Stimulated activated naive CD8-positive, alpha-beta T cell treated with anti-CD3 and anti-CD28 coated beads, Interleukin-15, Interleukin-2, amounts not matched to agents 100 U/mL and 50 U/mL, for 24 hours (primary cell): ENCODE measurements at places on chromosomes 5 and 9.

- DNase-seq = no peak
Observed at GRCh38 chr5:113232221-113232620, 202.6 kb downstream of the TSSK1B start.

DNA sequence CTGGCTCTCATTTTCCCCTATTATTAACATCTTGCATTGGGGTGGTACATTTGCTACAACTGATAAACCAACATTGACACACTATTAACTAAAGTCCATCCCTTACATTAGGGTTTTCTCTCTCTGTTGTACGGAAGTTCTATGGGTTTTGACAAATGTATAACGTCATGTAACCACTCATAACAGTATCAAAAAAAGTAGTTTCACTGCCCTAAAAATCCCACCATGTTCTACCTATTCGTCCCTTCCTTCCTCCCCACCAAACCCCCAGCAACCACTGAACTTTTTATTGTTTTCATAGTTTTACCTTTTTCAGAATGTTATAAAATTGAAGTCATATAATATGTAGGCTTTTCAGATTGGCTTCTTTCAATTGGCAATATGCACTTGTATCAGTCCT lies 40.1 kb downstream of the MLLT3 start:
- DNase-seq = no peak

GRCh38 chr9:34276772-34277171 lies 52.3 kb downstream of the KIF24 start:
- no peak for DNase-seq

DNA sequence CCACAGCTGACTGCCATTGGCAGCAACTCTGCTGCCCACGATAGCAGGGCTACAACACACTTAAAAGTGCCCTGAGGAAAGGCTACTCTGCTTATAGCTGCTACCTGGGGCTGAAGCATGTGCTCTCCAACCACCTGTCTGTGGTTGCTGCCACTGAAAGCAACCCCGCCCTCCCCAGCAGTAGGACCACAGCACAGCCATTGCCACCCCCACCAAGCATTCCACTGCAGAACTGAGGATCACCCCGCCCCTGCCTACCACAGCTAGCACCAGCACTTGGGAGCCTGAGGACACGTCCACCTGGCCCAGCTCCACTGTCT lies 85.8 kb downstream of the LPAR1 start:
- no peak for DNase-seq

- DNase-seq = no peak
Observed at GRCh38 chr9:81035601-81036000, 653.7 kb downstream of the TLE1 start.

- no peak for DNase-seq
Observed at GRCh38 chr9:104279535-104280177, 185.5 kb downstream of the SMC2 start.

- DNase-seq = no peak
Observed at GRCh38 chr5:90658620-90659019, 100.0 kb downstream of the ADGRV1 start.

DNA sequence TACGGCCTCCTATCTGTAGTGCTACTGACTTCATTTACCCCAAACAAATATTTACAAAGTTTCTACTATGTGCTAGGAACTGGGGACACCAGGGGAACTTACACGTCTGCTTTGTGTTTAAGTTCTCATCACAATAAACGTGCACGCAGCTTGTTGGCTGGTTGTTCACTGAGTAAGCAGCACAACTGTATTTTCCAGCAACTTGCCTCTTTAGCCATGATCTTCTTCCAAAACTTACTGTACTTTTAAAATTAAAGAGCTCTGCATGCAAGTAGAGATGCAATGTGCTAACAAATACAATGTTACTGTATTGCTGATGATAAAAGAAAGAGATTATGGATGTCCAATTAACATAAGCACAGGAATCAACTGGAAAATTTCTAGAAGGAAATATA lies 62.8 kb downstream of the RAPGEF1 start:
- no peak for DNase-seq

DNA sequence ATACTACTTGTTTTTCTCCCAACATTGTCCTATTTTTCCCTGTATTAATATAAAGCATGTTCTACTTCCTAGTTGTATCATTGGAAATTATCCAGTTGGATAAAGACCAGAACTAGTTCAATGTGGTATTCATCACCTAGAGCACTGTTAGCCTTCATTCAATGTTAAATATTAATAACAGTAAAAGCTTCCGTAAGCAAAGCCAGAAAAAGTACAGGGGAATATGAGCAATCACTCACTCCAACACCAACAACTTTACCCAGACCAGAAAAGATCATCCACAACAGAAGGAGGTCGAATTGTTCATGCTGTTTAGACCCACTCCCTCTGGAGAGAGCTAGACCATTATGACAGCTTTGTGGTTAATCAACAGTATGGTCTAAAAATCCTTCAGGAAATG lies 728.4 kb downstream of the MAT2B start:
- no peak for DNase-seq

- no peak for DNase-seq
Observed at GRCh38 chr5:31755676-31756230, 116.8 kb downstream of the PDZD2 start.

GRCh38 chr5:18802336-18802735 lies 1168.1 kb downstream of the TAF11L14 start:
- DNase-seq = no peak

GRCh38 chr9:86907346-86907745 lies 40.0 kb downstream of the GAS1 start:
- DNase-seq = no peak

DNA sequence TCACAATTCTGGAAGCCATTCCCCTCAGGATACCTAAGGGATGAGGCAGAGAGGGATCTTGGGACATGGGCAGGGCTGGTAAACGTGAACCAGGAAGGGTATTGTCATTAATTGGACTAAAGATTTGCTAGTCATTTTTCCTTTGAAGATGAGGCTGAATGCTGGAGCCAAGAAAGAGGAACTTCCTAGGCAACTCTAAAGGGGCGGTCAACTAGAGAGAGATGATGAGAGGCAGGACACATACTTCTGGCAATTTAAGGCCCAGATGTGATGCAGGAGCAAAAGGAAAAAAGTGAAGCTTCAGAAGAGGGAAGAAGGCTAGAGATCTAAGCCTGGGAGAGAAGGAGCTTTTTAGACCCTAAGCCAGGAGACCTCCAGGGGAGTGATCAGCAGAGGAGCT lies 5.6 kb downstream of the GBA2 start:
- no peak for DNase-seq

- no peak for DNase-seq
Observed at GRCh38 chr5:129609710-129610109, 138.2 kb upstream of the MINAR2 start.

GRCh38 chr5:36948650-36949049 lies 72.1 kb downstream of the NIPBL start:
- no peak for DNase-seq

- no peak for DNase-seq
Observed at GRCh38 chr5:109310315-109310714, 99.5 kb downstream of the PJA2 start.

- no peak for DNase-seq
Observed at GRCh38 chr5:58440901-58441460, 18.9 kb downstream of the PLK2 start.

GRCh38 chr5:136518174-136518573 lies 152.8 kb upstream of the TRPC7 start:
- DNase-seq = no peak

- DNase-seq = no peak
Observed at GRCh38 chr5:39835371-39835770, 410.6 kb upstream of the DAB2 start.

- no peak for DNase-seq
Observed at GRCh38 chr9:113898596-113898995, 22.5 kb downstream of the ZNF618 start.

GRCh38 chr5:72167804-72168203 lies 60.5 kb downstream of the MAP1B start:
- no peak for DNase-seq

- no peak for DNase-seq
Observed at GRCh38 chr5:159257629-159258283, 5.3 kb upstream of the UBLCP1 start.

- DNase-seq = no peak
Observed at GRCh38 chr9:123536455-123536868, 180.5 kb downstream of the CRB2 start.

GRCh38 chr9:104247899-104248460 lies 153.9 kb downstream of the SMC2 start:
- no peak for DNase-seq

DNA sequence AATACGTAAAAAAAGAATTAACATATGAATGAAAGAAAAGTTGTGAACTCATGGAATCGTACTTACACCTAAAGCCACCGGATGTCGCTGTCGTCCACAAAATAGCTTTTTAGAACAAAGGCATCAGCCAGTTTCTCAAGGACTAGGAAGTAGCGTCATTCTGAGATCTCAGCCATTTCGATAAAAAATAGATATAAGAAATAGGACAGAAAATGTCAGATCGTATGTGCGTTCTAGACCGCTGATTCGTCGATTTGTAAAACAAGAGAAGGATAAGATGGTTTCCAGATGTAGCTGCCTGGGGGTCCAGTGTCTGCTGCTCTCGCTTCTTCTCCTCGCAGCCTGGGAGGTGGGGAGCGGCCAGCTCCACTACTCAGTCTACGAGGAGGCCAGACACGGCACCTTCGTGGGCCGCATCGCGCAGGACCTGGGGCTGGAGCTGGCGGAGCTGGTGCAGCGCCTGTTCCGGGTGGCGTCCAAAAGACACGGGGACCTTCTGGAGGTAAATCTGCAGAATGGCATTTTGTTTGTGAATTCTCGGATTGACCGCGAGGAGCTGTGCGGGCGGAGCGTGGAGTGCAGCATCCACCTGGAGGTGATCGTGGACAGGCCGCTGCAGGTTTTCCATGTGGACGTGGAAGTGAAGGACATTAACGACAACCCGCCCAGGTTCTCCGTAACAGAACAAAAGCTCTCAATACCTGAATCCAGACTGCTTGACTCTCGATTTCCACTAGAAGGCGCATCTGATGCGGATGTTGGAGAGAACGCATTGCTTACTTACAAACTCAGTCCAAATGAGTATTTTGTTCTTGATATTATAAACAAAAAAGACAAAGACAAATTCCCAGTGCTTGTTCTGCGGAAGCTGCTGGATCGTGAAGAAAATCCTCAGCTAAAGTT lies at the start of gene PCDHA10:
PCDHA10 (plus strand) TSS at position 126 of the 903 bp plus-strand sequence; CDS start at position 278, 152 bp downstream.
- no peak for DNase-seq

DNA sequence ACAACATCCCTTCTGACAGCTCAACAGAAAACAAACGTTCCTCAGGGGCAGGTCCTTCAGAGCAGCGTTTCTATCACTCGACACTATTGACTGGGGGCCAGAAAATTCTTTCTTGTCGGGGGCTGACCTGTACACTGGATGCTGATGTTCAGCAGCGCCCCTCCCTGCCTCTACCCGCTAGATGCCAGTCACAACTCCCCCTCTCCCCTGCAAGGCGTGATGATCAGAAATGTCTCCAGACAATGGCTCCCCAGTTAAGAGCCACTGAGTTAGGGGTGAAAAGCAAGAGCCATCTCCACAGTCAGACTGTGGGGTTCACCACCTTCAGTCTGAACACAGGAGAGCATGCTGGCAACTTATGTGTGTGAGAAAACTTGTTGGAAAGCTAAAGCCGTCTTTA lies 39.8 kb downstream of the SERINC5 start:
- DNase-seq = no peak

DNA sequence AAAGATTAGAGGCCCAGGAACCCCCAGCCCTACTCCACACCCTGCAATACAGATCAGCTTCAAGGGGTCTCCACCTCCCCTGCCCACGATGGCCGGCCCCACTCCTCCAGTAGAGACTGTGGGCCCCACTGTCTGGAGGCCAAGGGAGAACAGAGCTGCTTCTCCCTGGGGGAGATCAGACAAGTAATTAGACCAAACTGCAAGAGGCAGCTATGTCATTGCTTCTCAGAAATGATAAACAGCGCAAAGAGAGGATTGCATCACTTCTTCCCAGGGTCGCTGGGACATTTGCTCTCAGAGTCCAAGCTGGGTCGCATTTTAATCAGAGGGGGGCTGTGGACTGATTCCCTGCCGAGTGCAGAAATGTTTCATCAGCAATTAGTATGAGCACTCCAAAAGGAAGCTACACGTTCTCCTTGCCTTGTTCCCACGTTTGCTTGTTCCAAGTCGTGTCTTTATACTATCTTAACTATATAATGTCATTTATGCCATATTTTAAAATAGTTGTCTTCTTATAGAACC lies 59.9 kb downstream of the ROPN1L start:
- no peak for DNase-seq
